ENCODE measurements at places on chromosomes 5 and 9.

DNA sequence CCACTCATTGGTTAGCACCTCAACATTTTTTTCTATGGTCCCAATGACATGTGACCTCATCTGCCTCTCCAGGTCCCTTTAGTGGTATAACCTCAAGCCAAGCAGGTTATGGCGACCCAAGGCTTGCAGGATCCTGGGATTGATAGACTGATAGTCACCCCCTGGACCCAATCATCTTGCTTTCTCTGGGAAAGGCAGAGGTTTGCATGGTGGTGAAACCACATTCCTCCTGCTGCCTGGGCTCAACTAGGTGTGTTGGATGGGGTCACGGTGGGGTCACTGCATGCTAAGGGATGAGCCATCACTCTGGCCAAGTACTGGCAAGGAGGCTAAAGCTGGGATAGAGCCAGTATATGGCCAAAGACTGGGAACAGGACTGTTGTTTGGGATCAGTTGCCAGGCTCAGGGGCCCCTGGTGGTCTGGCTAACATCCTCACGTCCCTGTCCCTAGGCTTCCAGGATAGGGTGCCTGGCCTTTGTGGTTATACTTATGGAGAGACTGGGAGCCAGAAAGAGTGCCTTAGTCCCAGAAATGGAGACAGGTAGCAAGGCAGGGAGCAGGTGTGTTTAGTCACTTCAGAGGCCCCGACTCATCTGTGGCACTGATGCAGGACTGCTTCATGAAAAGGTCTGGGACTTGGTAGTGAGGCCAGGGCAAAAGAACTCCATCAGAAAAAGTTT lies 4.6 kb upstream of the SMIM32 start:
- DNase-seq: no peak

GRCh38 chr5:173744551-173744950 lies 128.1 kb upstream of the BOD1 start:
- DNase-seq: no peak

DNA sequence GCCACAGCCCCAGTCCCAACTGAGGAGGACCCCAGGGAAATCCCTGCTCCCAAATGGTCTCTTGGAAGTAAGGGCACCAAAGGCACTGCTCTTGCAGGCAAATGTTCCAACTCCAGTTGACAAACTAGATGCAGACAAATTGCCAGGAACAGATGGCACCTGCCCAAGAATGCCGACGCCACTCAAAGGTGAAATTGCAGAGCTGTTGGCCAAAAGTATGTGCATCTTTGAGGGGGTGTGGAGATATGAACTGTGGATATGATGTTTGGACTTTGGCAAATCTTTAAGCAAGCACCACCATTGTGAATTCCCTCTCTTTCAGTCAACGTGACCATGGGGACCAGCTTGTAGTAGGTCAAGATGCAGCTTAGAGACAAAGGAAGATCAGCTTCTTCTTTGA lies 12.0 kb upstream of the CPLX2 start:
- DNase-seq: no peak

- DNase-seq: no peak
Measured at GRCh38 chr5:146753641-146754040, 124.9 kb downstream of the PPP2R2B start.

DNA sequence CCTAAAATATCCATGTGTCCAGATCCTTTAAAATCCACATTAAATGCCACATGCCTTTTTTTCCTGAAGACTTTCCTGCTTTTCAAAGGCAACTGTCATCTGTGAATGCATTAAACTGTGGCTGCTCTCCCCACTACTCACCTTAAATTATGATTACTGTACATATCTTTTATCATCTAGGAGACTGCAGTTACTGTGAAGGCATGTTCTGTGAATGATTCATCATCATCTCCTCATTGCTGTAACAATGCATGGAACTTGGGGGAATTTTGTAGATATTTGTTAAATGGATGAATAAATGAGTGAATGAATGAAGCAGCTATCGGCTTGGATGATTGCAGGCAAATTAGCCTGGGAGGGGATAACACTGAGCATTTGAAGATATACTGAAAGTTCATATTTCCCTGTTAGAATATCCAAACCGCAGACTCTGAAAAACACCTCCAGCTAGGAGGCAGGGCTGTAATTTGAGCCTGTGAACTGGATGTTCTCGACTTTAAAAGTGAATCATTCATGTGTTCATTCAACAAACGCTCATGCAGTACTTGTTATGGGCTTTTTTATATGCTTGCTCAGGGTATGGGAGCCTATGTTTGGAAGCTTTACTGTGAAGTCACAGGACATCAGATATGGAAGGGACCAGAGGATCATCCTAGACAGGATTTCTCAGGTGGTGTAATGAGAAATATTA lies 519.2 kb downstream of the KIF4B start:
- DNase-seq: no peak

DNA sequence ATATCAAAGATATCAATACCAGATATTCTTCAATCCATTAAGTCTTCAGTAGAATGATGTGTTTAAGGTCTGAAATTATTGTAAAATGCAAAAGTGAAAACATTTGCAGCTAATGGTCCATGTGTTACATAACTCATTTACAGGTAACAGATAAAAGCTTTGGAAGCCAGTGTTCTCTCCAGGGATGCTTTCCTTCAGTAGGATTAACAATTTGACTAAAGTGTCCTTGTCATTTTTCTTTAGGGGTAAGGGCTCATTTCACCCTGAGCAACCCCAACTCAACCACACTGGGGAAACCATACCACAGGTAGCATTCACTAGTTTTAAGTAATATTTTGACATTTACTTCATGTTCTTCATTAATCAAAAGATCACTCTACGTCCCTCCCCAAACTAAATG lies 12.9 kb downstream of the HNRNPK start:
- DNase-seq: no peak

GRCh38 chr9:100426189-100426529 lies 784 bp upstream of the MSANTD3 start:
- DNase-seq: no peak

DNA sequence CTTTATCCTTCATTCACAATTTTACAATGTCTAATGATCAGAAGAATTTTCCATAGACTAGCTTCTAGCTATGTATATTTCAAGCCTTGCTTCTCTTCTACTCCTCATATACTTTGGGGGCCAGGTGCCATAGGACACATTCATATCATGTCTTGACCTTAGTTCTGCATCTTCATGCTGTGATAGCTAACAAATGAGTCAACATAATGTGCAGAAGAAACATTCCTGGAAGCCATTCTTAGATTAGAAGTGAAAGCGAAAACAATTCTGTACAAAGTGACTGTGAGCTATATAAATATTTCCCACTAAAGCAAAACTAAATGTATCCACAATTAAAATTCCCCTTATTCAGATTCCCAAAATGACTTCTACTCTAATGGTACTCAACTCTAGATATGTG lies 320.2 kb upstream of the NREP start:
- DNase-seq: no peak

DNA sequence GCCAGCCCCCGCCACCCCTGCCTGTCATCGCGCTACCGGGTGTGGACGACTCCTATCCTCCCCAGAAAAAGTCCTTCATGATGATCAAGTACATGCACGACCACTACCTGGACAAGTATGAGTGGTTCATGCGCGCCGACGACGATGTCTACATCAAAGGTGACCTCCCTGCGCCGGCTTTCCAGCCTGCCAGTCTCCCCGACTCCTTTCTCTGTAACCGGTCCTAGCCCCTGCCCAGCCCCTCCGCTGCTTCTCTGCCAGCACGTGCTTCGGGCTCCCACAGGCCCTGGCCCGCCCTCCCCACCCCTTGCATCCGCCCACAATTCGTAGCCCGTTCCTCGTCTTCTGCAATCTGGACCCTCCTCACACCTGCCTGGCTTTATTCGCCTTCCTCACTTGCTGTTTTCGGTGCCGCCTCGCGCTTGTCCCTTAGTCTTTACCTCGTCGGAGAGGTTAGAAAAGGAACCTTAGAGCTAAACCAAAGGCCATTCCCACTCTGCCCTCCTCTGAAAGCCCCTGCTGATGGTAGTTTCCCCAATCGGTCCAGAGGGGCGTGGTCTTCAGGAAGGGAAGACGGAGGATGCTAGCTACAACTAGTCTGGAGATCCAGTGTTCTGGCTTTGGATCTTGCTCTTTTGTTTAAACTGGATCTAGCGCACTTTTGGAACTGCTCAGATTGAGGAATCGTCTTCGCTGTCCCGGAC lies 1.4 kb downstream of the CHSY3 start:
- DNase-seq: peak; percentile 47

GRCh38 chr5:72012906-72013305 lies 94.4 kb upstream of the MAP1B start:
- DNase-seq: no peak

DNA sequence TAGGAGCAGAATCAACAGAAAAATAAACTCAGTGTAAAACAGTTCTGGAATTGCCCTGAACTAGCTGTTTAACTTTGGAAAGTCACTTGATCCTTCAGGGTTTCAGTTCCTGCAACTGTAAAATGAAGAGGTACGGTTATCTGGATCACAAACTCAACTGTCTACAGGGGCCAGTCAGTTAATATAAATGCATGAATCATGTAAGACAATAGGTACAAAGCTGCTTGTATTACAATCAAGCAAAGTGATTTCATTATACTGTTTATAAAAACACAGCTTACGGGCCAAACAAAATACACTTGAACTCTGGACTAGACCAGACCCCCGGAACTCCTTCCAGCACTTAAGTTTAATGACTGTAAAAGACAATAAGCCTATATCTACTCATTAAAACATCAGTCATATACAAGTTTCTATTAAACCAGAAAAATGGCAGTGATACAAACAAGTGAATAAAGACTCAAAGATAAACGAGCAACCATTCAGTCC lies 73.0 kb downstream of the MRPS27 start:
- DNase-seq: no peak

- DNase-seq: no peak
Measured at GRCh38 chr5:77117161-77117560, 30.1 kb upstream of the ZBED3 start.

DNA sequence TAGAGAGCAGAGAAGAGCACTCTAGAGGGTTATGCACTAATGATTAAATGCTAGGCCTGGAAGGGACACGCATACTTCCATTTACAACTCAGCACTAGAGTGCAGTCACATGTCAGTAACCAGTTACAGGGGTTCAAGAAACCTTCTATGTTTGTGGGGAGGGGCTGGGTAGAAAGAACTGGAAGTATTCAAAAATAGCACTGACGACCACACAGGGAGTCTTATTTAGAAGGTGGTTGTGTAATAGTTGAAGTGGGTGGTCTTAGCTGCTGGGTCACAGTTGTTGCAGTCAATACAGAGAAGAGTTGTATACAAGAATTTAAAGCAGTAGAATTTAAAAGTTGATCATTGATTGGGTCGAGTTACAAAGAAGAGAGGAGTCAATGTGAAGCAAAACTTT lies 15.4 kb downstream of the AOPEP start:
- no peak for DNase-seq

- no peak for DNase-seq
Measured at GRCh38 chr5:73441378-73441777, 7.2 kb downstream of the FOXD1 start.

GRCh38 chr5:180494510-180495181 lies 467 bp downstream of the CNOT6 start:
- peak; percentile 60 for DNase-seq

DNA sequence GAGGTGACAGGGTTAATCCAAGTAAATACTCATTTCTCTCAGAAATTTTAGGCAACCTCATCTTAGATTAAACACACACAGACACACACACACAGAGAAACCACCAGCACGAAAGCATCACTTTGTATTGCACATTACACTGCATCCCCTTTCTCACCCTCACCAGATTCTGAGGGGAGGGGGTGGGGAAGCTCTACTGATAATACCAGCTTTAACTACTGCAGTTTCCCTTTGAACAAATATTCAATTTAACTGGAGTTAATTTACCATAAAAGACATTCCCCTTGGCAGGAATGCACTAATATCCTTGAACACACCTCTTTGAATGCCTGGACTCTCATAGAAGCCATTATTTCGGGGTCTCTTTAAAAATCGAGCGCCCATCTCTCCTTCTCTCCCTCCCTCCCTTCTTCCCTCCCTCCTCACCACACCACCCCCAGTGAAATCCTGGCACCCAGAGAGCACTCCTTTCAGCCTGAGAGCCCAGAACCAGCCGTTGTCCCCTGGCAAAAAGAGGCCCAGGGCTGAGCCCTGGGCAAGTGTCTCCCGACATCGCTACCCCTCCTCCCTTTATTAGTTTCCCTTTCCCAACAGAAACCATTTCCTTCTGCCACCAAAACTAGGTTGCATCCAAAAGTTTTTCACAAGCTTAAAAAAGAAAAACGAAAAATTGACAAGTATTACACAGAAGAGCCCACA lies 2.8 kb upstream of the NFIB start:
- peak; percentile 64 for DNase-seq

- DNase-seq: peak; percentile 67
Measured at GRCh38 chr5:82364497-82364896, 86.3 kb upstream of the RPS23 start.

GRCh38 chr5:150129813-150130492 lies 25.7 kb downstream of the PDGFRB start:
- DNase-seq: peak; percentile 75

- DNase-seq: no peak
Measured at GRCh38 chr9:116405321-116405720, 251.7 kb downstream of the PAPPA start.

DNA sequence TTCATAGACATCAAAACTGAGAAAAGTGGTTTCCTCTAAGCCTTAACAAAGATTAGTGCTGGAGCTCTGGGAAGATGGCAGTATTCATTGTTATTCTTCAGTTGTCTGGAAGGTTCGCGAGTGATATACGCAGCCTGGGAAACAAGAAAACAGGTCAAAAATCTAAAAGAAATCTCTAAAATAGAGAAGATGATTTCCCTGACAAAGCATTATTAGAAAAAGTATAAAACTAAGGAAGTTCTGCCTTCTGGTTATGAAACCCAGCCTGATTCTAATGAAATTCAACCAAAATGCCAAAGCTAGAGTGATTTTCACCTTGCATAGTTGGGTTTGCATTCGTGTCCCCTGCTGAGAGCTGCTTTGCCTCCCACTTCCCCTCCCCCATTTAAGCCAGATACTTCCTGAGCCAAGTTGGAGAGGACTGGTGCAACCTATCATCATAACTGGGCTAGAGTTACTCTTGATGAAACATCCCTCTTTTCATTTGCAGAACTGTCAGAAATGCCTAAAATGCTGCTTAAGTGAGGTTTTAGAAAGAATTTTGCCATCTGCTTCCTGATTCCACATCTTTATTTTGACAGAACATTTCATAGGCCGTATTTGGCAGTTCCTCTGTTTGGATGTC lies 48.4 kb downstream of the NDFIP1 start:
- peak; percentile 9 for DNase-seq

DNA sequence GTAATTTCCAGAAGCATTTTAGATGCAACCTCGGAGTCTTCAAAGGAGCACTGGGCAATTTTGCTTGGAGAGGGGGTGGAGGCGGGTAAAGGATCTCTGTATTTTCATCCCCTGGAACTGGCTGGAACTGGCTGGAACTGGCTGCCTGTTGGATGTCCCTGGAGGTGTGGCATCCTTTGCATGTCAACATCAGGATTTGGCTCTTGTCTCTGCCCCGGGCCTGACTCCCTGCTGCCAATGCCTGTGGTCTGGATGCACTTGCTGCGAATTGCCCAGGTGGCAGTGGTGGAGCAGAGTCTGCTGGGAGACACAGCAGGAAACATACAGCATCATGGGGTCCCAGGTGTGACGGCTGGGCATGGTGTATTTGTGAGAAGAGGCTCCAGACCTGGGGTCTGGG lies 391.3 kb downstream of the GADD45G start:
- DNase-seq: no peak

Measured in Ammon's horn (tissue), 1 donor.